ENCODE measurements at places on chromosomes 13 and 19.

DNA sequence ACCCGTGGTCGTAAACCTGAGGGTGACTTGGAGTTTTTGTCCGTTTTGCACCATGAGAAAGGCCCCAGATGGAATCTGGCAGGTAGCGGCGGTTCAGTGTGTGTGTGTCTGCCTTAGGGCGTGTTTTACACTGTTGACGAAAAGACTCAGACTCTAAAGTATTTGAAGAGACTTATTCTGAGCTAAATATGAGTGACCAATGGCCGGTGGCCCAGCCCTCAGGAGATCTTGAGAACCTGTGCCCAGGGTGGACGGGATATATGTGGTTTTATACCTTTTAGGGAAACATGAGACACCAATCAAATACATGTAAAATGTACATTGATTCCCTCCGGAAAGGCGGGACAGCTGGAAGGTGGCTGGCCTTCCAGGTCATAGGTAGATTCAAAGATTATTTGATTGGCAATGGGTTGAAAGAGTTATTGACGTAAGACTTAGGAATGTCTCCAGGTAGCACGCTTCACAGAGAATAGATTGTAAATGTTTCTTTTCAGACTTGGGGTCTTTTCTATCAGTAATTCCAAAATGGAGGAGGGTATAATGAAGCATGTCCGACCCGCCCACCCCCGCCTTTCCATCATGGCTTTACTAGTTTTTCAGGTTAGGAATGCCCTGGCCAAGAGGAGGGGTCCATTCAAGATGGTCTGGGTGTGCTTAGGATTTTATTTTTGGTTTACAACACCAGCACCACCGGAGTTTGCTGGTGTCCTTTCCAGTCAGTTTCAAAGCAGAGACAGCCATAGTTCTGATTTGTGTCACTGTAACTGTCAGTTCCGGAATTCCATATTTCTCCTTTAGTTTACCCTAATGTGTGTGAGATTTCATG is 1.0 kb upstream of the ZNF529 start:
- no peak for DNase-seq

DNA sequence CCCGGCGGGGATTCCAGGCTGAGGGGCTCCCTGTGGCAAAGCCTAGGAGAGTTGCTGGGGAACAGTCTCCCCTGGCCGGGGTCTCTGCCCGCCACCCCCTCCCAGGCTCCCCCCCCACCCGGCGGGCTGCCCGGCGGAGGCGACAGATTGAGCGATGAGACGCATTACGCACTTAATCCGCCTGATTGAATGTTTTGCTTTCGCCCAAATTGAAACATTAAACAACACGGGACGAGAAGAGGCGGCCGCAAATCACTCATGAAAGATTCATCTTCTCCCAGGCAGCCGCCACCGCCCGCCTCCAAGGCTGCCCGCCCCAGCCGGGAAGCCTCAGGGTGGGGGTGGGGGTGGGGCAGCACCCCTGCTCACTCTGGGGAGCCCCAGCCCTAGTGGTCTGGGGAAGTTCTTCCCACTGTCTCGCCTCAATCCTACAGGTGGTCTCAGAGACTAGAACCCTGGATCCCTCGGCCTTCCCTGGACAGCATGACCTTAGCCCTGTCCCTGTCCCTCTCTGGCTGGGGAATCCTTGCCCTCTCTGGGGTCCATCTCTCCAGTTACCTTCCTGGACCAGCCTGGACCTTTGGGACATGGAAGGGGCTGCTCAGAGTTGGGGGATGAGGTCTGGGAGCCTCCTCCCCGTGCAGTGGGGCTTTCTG is 7.6 kb upstream of the ERFL start:
- no peak for DNase-seq

- no peak for DNase-seq
Observed at GRCh38 chr13:82713687-82714405, 1168.4 kb downstream of the SLITRK1 start.

GRCh38 chr13:97749174-97749573 is 204.3 kb upstream of the IPO5 start:
- no peak for DNase-seq

- DNase-seq, result no peak
Observed at GRCh38 chr13:26600343-26600742, 42.9 kb downstream of the WASF3 start.

GRCh38 chr19:55270172-55270942 is 9.6 kb downstream of the HSPBP1 start:
- DNase-seq, result no peak

DNA sequence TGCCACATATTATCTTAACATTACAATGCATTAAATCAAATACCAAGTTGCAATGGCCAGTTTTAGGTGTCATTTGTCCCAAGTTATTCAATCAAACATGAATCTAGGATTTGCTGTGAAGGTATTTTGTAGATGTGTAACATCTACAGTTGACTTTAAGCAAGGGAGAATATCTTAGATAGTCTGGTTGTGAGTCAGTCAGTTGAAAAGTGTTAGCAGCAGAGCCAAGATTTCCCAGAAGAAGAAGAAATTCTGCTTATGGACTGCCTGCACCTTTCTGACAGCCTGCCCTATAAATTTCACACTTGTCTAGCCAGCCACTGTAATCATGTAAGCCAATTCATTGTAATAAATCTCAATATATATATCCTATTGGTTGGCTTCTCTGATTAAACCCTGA is 41.3 kb upstream of the INTS6 start:
- no peak for DNase-seq

DNA sequence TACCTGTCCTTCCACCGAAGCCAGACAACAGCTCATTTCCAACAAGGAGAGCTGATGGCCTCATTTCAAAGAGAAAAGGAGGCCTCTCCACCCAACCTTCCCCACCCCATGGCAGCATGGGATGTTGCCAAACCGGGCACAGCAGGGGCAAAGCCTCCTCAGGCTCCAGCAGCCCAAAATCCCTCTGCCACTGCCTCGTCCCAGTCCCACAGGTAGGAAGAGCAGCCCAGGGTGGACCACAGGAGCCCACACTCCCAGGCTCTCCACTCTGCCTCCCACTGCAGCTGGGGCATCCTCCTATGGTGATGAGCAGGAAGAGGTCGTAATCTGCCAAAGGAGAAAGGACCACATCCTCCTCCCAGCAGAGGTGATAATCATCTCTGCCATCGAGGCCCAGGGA is 50.9 kb downstream of the PEPD start:
- DNase-seq, result no peak

- DNase-seq, result no peak
Observed at GRCh38 chr13:48110931-48111721, 16.2 kb upstream of the MED4 start.

GRCh38 chr13:33352041-33352440 is 66.5 kb upstream of the STARD13 start:
- DNase-seq, result no peak

DNA sequence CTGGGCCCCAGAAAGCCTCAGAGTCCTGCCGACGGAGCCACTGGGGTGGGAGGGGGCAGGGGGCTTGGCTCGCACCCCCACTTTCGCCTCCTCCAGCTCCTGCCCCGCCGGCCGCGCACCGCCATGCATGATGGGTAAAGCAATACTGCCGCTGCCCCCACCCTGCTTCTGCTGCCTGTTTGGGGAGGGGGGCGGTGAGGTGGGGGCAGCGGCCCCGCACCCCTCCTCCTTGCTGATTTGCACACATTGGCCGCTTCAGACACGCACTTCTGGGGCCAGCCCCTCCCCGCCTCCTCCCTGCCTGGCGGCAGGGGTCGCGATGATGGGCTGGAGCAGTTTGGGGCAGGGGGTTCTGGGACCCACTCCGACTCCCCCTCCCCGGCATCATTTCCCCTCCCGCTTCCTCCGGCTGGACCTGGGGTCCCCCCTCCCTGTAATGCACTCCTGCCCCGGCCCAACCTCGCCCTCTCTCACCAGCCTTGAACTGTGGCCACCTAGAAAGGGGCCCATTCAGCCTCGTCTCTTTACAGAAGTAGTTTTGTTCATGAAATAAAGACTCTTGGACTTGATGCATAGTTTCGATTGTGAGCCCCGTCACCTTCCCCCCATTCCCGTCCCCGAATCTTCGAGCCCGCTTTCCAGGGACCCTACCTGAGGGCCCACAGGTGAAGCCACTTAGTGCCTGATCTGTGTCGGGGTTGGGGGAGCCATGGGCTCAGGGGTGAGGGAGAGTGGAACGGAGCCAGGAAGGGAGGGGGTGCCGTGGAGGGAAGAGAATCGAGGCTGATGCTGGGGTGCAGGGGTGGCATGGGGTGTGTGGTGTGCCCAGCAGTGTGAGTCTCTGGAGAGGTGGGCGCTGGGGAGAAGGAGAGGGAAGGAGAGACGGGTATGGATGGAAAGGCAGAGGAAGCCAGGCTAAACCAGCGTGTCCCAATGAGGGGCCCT is 1.4 kb upstream of the HPN start:
- DNase-seq, result no peak

DNA sequence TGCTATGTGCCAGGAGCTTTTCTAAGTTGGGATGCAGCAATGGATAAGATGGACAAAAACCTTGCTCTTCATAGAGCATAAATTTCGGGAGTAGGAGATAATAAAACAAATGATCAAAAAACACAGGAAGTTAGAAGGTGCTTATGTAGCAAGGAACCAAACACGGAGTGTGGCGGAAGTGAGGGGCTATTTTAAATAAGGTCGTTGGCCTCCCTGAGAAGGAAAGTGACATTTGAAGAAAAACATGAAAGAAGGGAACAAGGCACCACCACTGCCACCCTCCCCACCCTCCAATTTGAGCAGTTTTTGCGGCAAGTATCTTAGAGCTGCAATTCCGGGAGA is 3.2 kb upstream of the GSX1 start:
- DNase-seq, result no peak

DNA sequence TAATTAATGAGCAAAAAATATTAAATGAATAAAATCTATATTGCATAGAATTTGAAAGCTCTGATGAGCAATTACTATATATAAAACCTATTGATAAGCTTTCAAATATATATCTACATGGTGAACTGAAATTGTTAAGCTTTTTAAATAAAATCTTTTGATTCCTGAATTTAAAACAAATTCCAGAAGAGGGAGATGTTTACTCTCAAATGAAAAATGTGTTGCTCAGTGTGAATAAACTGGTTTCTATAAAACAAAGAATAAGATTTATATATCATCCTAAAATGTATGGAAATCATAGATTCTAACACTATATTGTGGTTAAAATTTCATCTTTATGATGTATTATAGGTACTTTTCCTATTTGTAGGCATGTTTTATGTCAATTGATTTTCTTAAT is 171.5 kb upstream of the SLITRK6 start:
- no peak for DNase-seq

DNA sequence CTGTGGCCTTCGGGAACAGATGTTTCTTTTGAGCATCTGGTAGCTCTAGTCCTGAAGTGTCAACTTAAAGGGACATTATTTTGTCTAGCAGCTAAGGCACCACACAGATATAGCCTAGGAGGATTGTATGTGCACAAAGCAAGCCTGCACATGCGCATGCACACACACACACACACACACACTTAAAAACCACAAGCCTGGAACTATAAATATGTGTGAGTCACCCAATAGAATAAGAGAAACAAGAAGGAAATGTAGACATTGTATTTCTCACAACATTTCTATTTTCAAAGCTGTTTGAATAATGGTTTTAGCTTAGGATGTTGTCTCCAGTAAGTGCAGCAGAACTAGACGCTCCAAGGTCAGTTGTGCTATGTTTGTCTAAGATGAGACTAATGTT is 516.5 kb downstream of the SUCLA2 start:
- no peak for DNase-seq

DNA sequence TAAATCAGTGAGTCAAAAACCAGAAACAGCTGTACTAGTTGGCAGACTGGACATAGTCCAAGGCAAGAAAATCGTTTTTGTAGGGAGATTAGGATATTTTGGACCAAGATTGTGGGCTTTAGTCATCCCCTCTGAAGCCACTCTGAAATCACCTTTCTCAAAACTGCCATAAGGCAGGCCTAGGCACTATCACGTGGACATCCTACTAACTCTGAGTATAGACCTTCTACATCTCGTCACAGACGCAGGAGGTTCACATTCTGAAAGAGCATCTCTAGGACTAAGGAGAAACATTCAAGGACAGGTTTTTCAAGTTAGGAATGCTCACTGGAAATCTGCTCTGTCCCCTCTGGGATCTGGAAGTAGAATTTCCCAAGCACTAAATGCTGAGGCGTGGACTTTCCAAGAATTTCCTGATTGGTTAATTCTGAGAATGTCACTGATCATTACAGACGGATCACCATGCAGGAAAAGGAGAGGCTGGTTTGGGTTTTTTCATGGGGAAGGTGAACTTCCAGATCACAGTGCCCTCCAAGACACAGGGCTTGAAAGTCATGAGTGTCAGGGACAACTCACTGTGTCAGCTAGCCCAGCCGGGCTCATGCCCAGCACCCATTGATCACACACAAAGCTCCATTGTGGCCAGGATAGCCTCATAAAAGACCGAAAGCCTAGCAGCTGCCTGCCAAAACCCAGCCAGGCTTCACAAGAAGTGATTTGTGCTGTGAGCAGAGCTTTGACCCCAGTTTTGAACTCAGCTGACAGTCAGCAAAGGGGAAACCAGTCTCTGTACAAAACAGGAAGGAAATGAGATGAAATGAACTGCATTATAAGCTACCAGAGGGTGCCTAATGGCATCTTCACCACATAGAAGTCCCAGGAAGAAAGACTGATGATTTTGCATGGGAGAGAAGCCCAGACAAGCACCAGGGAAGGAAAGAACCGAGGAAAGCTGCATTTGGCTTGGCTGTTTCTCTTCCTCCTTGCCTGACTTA is 2.7 kb upstream of the RUBCNL start:
- DNase-seq, result no peak

DNA sequence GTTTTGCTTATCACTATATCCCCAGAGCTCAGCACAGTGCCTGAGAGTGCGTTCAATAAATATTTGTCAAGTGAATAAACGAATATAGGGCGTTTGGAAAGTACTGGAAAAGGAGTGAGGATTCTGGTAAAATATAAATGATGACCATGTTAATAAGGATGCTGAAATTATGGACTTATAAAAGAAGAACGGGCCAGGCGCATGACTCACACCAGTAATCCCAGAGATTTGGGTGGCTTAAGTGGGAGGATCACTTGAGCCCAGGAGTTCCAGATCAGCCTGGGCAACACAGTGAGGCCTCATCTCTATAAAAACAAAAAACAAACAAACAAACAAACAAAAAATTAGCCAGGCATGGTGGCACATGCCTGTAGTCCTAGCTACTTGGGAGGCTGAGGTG is 198.1 kb downstream of the VWA8 start:
- DNase-seq, result no peak

DNA sequence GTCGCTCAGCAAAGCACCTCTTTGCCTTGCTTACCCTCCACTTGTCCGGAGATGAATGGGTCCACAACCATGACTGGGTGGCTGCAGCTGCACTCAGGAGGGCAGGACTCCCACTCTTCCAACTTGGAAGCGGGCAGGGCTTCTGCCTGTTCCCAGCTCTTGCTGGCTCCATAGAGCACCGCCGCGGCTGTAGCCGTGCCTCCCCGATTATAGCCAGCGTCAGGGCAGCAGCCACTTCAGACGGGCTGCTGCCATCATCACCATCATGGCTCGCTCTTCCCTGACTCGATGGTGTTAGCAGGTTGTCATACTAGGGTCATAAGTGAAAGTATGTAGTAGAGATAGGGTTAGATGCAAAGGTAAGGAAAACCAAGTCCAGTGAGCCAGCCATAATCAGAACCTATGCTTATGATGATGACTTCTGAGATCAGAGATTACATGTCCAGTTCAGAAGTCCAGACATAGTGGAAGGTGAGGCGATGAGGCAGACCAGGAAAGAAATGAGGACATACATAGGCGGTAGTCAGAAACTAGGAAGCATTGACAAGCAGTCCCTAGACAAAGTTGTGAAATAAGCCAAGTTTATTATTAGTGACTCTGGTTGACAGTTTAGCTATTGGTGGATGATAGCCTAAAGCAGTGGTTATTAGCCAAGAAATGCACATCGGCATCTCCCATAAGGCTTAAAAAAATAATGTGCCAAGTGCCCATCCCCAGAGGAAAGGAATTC is 4.4 kb upstream of the INTS6 start:
- no peak for DNase-seq
